ENCODE measurements at places on chromosomes 3 and 15.

DNA sequence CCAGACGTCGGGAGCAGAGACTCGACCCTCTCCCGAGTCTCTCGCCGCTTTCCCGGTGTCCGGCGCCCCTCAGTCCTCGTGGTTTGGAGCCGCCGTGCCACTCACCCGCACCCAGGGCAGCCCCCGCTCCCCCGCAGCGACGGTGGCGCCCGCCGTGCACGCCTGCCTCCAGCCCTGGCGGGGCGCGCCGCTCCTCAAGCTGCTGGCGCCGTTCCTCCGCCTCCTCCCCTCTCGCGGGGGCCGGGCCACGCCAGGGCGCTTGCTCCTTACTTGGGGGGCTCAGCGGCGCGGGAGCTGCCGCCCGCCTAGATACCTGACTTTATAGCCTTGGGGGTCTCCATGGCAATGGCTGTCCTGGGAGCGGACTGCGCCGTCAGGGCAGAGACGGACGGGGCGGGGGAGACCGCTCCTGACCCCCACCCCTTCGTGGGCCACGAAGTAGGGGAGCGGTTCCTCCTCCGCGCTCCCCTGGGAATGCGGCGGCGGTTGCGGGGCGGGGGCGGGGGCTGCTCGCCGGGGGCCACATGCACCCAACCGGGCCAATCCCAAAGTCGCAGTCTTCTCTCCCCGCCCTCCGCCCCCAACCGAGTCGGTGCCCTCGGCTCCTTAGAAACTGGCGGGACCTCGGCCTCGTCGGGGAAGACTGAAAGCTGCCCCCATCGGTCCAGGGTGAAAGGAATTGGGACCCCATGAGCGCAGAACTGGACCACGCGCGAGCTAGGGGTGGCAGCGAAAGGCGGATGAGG, at the start of gene ANKRD63:
TSS of gene ANKRD63 (minus strand) at position 196 of the 746 bp plus-strand sequence. CDS start 478 bp downstream, outside the sequence.
- peak; percentile 39 for DNase-seq

- DNase-seq, result no peak
These were observed 12.9 kb downstream of the EIF2AK4 start for GRCh38 chr15:39946862-39947261.

DNA sequence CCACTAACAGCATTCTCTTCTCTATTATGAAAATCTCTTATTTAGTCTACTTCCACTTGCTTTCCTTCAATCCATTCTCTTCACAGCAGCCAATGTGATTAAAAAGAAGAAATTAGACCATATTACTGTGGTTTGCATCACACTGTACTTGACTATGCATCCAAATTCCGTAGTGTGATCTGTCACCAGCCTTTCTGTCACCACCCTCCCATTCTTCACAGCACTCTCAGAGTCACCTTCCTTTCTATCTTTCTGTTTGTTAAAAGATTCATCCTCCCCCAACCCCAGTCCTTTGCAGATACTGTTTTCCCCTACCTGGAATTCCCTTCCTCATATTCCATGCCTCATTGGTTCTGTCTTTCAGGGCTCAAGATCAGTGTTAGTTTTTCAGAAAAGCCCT, 55.0 kb upstream of the ABHD10 start:
- no peak for DNase-seq

DNA sequence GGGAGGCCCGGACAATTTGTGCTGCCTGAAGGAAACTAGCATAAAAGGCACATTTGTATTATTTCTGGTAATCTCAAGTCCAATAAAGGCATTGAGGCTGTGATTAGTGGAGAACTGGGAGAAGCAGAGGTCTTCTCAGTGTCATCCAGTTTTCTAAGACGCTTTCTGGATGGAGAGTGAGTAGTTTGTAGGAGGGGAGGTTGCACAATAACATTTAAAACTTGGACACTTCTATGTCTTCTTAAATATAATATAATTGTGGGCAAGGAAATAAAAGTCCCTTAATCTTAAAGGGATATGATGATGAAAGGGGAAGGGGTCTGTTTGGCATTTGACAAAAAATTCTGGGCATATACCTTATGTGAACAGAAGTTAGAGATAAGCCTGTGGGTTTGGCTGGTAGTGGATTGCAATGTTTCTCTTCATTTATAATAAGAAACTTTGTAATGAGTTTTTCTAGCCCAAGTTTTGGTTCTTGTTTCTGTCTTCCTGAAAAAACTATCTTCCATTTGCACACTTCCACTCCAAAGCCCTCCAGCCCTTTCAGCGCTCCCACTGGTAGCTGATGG, 291.6 kb upstream of the TGFBR2 start:
- DNase-seq, result no peak

DNA sequence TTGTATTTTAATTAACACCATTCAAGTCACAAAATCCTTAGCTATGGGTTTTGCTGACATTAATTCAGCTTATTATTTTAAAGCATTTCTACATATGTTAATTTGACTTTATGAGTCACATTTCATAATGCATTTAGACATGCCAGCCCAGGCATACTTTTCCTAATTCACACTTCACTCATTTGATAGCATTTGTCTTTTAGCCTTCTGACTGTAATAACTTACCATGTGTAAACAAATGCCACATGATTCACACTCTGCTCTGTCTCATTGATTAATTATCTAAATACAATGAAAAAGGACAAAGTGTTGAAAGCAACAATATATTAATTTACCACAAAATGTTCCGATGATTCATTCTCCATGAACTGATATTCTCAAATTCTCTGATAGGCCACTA, 927.8 kb upstream of the EPHA6 start:
- DNase-seq, result no peak

GRCh38 chr15:91447991-91448644, 348.1 kb downstream of the SV2B start:
- no peak for DNase-seq

DNA sequence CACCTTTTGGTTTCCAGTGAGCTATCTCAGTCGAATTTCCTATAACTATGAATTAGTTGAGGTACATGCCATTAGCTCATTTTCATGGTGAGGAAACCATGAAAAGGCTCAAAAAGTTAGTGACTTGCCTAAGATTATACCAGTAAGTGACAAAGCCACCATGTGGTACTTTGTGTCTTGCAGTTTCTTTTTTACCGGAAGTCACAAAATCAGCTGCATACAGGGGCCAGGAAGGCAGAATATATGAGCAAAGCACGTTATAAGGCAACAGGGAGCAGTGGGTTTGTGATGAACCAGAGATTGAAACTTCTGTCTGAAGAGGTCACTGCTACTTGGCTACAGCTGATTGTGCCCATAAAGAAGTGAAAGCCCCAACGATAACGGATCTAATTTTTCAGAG, 50.3 kb downstream of the CMTM8 start:
- DNase-seq, result peak; percentile 27

GRCh38 chr3:64278625-64279024, 53.4 kb upstream of the PRICKLE2 start:
- DNase-seq, result no peak

DNA sequence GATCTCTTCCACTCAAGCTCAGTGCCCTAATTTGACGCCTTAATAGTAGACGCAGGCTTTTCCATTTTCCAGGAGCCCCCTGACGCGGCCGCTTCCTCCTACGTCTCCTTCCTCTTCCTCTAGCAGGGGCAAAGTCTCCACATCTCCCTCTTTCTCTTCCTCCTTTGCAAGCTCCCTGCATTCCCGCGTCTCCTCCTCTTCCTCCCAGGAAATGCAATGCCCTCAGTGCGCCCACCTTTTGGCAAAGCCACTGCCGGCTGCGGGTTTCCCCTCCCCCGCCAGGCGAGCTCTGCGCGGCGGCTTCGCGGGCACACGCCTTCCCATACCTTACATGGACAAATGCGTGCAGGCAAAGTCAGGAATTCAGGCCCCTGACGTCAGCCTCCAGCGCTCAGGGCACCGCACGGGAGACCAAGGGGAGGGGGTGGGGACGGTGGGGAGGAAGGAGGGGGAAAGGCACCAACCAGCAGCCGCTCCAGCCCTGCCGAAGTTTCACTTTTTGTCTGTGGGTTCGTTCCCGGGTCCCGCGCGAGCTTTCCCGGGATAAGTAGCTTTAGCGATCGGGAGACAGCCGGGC, 432 bp upstream of the LPP start:
- DNase-seq, result peak; percentile 63

DNA sequence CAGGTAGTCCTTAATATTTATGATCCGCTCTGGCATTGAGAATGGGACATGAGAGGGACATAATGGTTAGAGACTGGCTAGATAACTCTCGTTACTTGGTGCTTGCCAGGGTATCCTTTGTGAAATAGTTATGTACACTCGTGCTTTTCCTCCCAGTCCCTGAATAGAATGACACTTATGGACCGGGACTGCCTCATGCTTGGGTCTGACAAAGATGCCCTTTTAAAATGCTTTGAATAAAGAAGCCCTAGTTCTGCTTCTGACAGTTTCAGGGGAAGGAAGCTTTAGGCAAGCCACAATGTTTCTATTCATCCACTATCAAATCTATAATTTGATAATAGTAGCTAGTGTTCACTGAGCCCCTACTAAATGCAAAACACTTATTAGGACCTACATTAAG, 29.4 kb downstream of the POLR2M start:
- DNase-seq, result no peak

GRCh38 chr3:169965562-169966427, 812 bp upstream of the SEC62 start:
- DNase-seq, result no peak

DNA sequence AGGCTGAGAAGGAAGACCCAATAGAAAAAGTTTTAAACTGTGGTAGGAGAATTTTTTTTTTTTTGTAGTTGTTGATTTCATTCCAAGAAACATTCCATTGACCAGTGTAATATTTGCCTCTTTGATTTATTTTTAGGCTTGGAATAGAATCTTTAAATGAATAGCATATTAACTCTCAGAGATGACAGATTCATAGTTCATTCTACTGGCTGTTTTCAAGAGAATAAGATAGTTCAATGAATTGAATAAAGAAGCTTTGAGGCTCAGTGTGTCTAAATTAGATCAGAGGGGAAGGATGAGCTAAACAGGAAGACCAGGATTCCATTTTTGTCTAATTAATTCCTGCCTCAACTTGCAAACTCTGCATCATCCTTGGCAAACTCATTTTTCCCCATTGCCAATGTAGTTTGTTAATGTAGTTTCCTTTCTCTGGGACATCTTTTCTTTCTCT, 98.4 kb downstream of the NAALADL2 start:
- DNase-seq, result no peak

- no peak for DNase-seq
These were observed 127.6 kb downstream of the ARNT2 start for GRCh38 chr15:80531796-80532195.

DNA sequence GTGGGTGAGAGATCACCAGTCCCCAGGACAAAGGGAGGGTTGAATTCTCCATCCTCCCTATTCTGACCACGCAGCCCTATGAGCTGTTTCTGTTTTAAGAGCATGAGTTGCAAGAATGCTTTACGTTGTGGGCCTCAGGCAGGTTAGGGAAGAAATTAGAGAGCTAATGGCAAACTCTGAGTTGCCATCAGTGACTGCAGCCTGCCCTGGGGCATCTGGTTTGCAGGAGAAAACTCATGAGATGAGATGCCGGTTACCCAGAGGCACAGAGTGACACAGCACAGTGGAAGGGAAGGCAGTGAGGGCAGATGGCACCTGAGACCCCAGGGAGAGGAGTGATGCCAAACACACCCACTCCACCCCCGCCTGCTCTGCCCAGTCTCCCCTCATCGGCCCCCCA, 265.3 kb downstream of the CD47 start:
- no peak for DNase-seq

DNA sequence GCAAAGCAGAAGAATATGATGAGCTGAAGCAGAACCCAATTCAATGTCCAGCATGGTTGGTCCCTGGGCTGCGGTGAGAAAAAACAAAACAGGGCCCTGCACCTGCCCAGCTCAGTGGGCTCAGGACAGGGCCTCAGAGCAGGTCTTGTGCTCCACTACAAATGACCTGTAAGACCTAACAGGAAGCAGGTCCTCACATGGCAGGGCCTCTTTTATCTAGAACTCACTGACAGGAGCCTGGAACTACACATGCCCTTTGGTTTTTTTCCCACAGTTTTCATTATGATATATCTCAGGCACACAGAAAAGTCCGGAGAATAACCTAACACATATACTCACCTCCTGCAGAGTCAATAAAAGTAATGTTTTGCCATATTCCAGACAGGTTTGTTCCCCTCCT, 38.4 kb downstream of the CCDC12 start:
- no peak for DNase-seq

GRCh38 chr3:162390891-162391290, 894.3 kb downstream of the OTOL1 start:
- no peak for DNase-seq

GRCh38 chr15:93241696-93242585, 152.9 kb upstream of the RGMA start:
- no peak for DNase-seq

GRCh38 chr3:187935623-187936156, 190.4 kb upstream of the BCL6 start:
- DNase-seq, result peak; percentile 78
